Left lung (tissue), 14 donors: ENCODE measurements at places on chromosomes 5 and 9.

DNA sequence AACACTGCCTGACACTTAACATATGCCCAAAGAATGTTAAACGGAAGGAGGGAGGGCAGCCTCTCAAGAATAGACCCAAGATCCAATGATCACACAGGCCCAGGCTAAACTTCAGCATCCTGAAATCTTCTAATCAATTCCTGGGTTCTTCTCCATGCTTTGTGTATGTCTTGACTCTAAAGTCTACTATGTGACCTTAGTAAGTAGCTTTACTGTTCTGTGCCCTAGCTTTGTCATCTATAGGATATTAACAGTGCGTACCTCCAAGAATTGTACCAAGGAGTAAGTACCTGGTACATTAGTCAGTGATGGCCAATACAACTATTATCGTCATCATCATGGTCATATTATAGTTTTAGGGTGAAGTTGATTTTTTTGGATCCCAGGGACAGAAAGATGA, 96.6 kb downstream of the SGCD start:
- H3K4me1 ChIP-seq: no peaks in the 10 kb centered on the region
- DNase-seq: no peak
- no peaks in the 10 kb centered on the region for H3K36me3 ChIP-seq
- H3K27ac ChIP-seq: no peak overlapping the region
- no peaks in the 10 kb centered on the region for H3K27me3 ChIP-seq
- no peak overlapping the region for H3K4me3 ChIP-seq

DNA sequence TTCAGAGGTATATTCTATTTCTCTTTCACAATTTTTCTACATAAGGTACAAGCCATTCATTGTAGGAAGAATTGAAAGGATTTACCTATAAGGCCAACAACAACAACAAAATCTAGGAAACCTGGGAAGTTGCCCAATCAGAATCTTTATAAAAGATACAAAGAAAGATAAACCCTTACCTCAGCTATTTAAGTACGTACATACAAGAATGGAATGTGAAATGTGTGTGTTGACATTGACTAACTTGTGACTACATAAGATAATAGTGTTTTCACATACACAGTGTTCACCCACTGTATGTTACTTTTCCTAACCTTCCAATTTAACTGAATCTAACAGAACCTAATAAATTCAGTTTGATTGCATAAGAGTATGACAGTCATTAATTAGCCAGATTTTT, 154.1 kb downstream of the ADAMTS6 start:
- no peaks in the 10 kb centered on the region for H3K27me3 ChIP-seq
- no peak overlapping the region for H3K4me3 ChIP-seq
- DNase-seq: no peak
- no peaks in the 10 kb centered on the region for H3K36me3 ChIP-seq
- H3K4me1 ChIP-seq: no peaks in the 10 kb centered on the region

GRCh38 chr5:124728968-124729332, 17.5 kb downstream of the ZNF608 start:
- H3K4me1 ChIP-seq: peaks cover 15% of the 10 kb centered on the region
- no peaks in the 10 kb centered on the region for H3K36me3 ChIP-seq
- H3K27me3 ChIP-seq: no peaks in the 10 kb centered on the region

- H3K4me1 ChIP-seq: no peaks in the 10 kb centered on the region
- H3K36me3 ChIP-seq: no peaks in the 10 kb centered on the region
- H3K27me3 ChIP-seq: no peaks in the 10 kb centered on the region
- DNase-seq: no peak
- no peak overlapping the region for H3K4me3 ChIP-seq
These were observed 56.6 kb downstream of the SNCAIP start for GRCh38 chr5:122368510-122369251.
